ENCODE measurements at places on chromosomes 16 and 17. TPM values are rescaled to one million over a fixed set of nuclear protein-coding genes. Genes with fewer than 3 reads are reported as not detected.

HS3ST3B1 gene
- total RNA-seq: 2.0 TPM

TERB1 gene
- total RNA-seq: 0.22 TPM

HEATR9 gene
- not detected for total RNA-seq

SNF8 gene
- total RNA-seq: 94.6 TPM

CCL13 gene
- 0.65 TPM for total RNA-seq

CRYBA1 gene
- total RNA-seq: not detected

ACSM2A gene
- total RNA-seq: not detected

MEOX1 gene
- 4.2 TPM for total RNA-seq

DNA sequence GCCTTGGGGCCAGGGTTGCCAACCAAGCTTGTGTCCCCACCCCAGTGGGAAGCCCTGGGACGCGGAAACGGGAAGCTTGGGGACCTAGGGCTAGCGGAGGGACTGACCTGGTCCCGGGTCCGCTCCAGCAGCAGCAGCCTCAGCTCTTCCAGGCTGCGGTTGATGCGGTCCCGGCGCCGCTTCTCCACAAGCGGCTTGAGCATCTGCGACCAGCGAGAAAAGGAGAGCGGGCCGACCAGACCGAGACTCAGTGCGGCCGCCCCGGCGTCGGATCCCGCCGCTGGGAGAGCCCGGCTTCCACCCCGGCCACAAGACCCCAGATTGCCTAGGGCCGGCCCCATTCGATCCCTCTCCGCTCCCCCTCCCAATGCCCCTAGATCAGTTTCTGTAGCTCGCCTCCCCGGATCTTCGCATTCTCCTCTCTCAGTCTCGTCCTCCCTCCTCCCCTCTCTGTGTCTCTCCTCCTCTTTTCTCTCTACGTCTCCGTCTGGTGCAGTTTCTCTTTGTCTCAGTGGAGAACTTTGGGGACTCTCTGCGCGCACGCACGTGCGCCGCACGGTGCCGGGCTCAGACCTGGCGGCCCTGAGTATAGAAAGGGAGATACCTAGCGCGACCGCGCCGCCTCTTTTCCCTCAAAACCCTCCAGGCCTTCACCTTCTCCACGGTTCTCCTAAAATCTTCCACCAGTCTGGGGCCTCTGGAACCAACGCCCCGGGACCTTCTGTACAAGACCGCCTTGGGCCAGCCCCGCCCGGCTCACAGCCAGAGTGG, 797 bp downstream of the HES7 start:
- DNase-seq: peak; percentile 66

DNA sequence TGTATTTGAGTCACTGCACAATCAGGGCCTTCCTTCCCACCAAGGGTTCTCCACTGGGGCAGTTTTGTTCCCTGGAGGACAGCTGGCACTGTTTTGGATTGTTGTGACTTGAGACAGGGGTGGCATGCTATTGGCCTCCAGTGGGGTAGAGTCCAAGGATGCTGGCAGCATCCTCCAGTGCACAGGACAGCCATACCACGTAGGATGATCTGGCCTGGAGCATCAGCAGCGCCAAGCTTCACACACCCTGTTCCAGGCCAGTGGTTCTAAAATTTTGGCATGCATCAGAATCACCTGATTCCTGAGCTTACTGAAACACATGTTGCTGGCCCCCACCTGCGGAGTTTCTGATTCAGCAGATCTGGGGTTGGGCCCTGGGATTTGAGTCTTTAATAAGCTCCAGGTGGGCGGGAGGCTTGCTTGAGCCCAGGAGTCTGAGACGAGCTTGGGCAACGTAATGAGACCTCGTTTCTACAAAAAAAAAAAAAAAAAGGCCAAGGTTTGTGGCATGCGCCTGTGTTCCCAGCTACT, 83.2 kb downstream of the MGAT5B start:
- no peak for DNase-seq

- no peak for DNase-seq
Measured at GRCh38 chr16:83882163-83882885, 16.6 kb upstream of the MLYCD start.

DNA sequence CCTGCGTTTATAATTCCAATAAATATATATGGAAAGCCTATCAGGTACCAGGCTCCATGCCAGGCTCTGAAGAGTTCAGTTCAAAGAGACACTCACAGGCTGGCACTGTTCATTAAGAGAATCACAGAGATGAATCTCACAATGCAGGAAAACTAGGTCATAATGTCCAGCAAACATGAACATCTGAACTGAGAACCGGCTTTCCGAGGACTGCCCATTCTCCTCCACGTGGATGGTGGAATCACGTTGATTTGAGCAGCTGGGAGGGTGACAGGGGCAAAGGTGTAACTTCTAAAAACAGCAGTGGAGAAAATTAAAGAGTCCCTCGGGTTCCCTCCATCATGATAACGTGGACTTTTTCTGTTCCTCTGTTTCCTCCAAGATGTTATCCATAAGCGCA, 10.2 kb downstream of the GP2 start:
- DNase-seq: no peak

DNA sequence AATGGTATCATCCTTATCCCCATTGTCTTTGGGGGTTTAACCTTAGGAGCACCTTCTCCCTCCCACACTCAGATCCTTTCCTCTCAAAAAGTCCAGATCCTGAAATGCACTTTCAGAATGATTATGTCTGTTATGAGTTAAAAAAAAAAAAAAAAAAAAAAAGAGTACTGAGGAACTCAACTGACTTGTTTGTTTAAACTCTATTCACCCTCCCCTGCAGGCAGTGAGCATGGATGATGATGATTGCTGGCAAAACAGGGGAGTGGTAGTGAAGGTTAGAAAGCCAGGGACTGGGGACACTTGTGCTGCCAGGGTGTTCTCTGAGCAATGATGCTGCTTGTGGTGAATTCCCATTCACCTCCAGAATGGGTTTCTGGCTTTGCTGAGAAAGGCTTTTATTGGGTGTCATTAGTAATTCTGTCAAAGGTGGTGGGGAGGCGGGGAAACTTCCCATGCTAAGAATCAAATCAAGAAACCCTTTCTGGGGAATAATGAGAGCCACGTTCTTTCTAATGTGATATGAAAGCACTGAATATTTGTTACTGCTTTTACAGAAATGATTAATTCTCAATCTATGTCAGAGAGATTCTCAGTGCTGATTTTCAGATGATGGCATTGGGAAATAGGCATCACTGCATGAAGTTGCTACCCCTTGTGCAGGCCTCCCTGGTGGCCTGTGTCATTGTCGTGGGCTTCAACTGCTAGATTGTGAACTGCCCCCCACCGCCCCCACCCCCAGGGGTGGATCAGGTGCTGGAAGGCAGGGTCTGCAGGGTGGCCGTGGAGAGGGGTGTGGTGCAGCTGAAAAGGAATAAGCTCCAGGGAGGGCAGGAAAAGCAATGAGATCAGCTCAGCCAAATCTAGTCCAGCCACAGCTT, 14.1 kb downstream of the CCL4 start:
- DNase-seq: no peak

- DNase-seq: no peak
Measured at GRCh38 chr17:57282296-57282695, 26.0 kb downstream of the MSI2 start.

DNA sequence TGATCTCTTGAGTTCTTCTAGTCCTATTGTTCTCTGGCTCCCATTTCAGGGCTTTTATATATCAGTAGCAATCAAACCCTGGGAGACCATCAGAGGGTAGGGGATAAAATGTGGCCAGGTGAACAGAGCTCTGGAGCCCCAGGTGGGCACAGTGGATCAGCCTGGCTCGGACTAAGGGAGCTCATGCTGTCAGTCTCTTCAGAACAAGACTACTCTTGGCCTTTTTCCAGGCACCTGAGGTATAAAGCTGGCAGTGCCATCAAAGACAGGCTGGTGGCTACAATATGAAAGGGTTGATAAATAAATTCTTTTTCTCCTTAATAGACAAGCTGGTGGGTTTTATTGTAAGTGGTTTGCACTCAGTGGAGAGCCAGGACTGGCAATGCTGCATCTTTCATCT, 160.0 kb upstream of the CCL2 start:
- no peak for DNase-seq

GRCh38 chr17:27362503-27362902, 68.6 kb downstream of the WSB1 start:
- DNase-seq: no peak

- no peak for DNase-seq
Measured at GRCh38 chr16:766008-766819, 5.7 kb downstream of the MSLN start.

- no peak for DNase-seq
Measured at GRCh38 chr17:41655611-41656111, 31.3 kb upstream of the KRT17 start.

GRCh38 chr17:7626307-7626706, 1.3 kb downstream of the SAT2 start:
- DNase-seq: no peak

DNA sequence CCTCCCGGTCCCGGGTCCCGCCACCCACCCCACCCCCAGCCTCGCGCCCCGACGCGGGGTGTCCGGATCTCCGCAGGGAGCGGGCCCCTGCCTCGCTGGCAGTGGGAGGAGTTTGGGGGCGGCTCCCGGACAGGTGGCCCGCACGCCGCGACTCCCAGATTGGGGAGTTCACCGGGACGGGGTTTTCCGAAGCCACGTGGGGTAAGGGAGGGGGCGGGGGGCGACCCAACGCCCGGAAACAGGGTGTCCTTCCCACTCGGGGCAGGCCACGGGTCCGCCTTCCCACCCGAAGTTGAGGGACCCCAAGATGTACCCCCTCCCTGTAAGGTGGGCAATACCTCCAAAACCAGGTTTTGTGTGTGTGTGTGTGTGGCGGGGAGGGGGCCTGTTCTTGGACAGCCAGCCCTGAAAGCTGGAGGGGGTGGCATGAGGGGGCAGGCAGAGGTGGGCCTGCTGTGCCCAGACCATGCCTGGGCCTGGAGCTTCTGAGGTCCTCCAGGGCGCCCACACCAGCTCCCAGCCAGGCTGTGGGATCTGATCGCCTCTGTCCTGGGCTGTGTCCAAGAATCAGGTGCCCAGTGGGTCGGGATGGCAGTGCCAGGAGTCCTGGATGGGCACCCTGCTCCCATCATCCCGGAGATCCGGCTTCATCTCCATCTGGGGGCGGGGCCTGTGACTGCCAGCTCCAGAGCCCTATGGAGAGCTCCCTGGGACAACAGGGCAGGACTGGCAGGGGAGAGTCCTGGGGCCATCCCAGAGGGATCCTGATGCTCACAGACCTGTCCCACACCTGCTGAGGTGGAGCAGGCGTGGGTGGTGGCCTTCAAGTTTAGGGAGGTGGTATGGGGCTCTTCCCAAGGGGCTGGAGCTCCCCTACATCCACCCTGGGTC, 767 bp downstream of the SYNGR2 start:
- peak; percentile 80 for DNase-seq

GRCh38 chr17:27282054-27282551, 11.8 kb upstream of the WSB1 start:
- DNase-seq: no peak

GRCh38 chr17:22266231-22266630, 573.9 kb downstream of the KCNJ18 start:
- no peak for DNase-seq

DNA sequence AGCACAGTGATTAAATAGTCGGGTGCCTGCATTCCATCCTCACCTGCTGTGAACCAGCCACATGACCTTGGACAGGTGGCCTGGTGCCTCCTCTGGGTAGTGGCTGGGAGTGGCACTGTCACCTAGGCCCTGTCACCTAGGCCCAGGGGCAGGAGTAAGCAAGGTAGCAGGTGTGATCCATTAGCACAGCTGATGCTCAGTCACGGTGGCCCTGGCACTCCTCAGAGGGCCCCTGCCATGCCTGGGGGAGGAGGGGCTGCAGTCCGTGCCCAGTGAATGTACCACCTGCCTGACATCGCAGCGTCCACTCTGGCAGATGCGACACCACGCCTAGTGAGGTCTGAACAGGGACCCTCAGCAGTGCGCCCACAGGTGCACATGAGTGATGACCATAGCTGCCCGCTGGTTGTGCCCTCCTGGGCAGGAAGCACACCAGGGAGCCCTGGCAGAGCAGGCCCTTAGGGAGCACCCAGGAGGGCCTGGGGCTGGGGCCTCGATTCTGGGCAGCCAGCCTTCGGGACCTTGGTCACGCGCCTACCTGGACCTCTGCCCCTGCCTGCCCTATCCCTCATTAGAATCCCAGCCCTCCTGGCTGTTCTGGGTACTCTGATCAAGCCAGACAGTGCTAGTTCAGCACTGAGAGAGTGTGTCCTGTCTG, 33.1 kb upstream of the CRISPLD2 start:
- no peak for DNase-seq

DNA sequence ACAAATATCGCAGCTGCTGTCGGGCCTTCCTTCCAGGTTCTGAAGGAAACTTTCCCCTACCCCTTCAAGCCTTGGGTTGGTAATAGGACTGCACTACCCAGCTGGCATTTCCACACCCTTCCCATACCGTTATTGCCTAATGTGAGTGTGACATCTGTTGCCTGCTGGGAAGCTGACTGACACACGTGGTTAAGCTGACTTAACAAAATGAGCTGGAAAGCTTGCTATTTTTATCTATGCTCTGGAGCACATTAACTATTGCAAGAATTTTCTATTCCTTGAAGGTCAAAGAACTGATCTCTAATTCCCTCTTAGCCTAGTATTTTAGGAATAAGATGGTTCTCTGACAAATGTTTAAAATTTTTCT, 79.5 kb downstream of the PMP22 start:
- peak; percentile 26 for DNase-seq

- peak; percentile 78 for DNase-seq
Measured at GRCh38 chr16:2090777-2091546, 43.2 kb downstream of the TSC2 start.

DNA sequence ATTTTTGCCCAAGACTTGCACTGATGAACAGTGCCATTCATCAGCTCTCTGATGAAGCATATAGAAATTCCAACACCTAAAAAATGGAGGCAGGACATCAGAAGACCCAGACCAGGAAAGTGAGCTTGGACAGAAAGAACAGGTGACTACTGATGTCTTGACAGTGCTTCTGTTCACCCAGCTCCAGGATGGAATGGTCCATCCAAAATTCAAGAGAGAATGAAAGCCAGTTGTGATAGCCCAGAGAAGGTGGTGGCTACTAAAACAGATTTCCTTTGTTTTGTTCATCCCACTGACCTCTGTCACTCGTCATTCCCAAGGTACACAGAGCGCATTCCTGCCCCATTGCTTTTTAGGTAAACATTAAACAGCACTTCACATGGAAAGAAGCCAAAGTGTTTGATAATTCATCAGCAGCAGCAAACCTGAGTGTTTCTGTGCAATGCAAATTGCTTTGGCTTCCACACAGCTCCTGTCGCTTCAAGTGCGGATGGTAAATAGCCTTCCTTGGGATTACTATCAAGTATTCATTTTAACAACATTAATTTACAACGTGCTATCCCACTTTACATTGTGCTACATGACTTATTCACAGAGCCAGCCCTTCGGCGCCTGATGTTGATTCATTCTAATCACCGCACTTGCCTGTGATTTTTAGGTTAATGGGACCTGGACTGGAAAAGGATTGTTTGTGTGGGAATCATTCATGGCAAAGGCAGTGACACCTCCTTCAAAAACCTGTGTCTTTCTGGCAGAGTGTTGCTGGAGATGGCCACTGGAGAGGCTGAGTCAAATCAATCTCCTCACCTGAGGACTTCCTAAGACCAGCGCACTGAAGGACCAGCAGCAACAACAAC, 65.1 kb upstream of the TOX3 start:
- no peak for DNase-seq
